ENCODE measurements at places on chromosomes 11 and 22. TPM values are rescaled to one million over a fixed set of nuclear protein-coding genes. Genes with fewer than 3 reads are reported as not detected.

The DUSP8 gene
- 11.5 TPM for total RNA-seq

The MB gene
- total RNA-seq: 0.61 TPM

The TSPAN4 gene
- total RNA-seq: 80.6 TPM

The ARHGAP8 gene
- total RNA-seq: not detected

The OR8D1 gene
- not detected for total RNA-seq

The OR52I1 gene
- total RNA-seq: not detected

The TRIM29 gene
- total RNA-seq: 1.1 TPM

All from right lobe of liver (tissue), 6 donors.